ENCODE measurements at places on chromosomes 4 and X.

DNA sequence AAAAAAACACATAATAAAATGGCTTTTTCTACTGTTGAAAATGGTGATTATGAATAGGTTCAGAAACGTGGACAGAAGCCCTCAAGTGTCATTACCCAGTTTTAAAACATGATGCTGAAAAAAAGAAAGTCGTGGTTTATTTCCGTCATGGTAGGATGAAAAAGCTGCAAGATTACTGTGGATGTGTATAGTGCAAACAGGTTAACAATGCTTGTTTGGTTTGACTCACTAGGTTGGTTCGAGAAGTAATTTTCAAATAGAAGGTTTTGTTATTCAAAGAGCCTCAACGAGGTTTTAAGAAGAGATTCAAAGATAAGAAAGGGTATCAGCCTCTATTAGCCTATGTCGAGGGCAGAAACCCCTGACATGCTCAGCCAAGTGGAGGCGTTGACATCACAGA lies 2.5 kb upstream of the RXFP1 start:
- DNase-seq: no peak

DNA sequence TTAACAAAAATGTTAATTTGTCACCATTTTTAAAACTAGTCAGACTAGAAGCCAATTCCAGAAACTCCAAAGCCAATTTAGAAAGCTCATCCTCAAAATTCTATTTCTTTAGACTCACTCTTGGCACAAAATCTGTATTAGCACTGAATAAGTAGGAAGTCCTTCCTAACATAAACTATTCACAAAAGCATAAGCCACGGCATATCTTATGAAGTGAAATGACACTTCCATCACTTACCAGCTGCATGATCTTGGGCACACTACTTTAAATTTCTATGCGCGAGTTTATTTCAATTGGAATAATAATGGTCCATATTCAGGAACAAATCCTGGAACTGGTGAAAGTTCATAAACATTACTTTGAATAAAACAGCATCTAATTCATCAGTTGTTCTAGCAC lies 1544.0 kb downstream of the TECRL start:
- DNase-seq: no peak

DNA sequence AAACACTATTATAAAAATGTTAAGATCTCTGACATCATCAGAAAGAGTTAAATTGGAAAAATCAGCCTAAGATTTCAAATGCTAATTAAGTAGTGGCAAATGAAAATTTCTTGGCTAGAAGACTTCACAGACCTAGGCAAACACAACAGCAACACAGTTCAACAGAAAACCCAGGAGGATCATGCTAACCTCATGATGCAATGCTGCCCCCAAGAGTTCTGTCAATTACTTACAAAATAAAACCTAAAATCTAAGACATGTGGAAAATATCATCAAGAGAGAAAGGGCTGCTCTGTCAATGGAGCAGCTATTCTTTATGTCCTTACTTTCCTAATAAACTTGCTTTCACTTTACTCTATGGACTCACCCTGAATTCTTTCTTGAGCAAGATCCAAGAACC lies 21.0 kb downstream of the S100G start:
- peak; percentile 11 for DNase-seq

- DNase-seq: no peak
These were observed 38.8 kb upstream of the DHRSX start for GRCh38 chrX:2539586-2539985.

GRCh38 chr4:140090215-140090731 lies 63.7 kb downstream of the MAML3 start:
- DNase-seq: no peak

- no peak for DNase-seq
These were observed 49.0 kb downstream of the STARD8 start for GRCh38 chrX:68696267-68696990.

DNA sequence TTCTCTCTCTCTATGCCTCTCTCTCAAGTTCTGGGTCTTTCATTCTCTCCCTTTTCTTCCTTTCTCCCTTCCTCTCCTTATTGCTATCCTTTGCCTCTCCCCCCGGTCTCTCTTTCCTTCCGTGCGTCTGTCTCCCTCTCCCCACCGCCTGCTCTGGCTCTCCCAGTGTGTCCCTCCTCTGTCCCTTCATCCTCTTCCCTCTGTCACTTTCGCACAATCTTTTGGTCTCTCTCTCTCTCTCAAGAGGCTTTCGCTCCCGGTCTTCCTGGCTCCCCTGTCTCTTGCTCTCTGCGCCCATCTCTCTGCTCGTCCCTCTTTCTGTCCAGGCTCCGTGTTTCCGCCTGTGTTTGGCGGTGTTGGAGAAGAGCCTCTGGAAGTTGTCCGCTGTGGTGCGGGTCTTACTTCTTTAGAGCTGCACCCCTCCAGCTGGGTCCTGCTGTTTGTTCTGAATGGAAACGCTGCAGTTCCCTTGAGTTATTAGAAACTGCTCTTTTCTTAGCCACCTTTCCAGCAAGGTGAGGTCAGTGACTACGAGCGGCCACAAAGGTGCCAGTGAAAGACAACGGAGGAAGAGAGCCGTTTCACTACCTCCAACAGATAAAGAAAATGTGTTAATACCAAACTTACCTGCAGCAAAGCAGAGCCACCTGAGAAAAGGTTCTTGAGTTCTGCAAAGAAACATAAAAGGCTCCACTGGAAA lies 1.1 kb downstream of the BMPR1B start:
- no peak for DNase-seq

DNA sequence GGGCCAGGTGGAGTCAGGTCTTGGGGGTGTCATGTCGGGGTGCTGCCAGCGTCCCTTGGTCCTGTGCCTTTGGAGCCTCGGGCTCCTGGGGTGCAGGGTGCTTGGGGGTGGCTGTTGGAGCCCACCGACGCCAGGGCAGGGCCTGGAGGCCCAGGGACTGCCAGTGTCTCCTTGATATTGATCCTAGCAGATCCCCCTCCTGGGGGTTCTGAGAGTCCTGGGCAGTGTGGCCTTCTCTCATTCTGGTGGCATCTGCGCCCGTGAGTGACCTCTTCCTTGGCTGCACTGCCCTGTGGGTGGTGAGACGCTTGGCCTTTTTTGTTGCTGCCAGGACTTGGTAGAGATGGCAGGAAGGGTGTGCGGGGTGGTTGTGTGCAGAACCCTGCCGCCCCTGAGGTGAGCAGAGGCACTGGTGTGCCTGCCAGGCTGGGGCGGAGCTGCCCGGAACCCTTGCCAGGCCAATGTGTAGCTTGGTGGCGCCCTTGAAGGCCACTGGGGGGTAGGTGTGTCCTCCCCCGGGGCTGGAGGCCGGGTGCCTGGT lies 7.0 kb downstream of the NAT8L start:
- DNase-seq: no peak

DNA sequence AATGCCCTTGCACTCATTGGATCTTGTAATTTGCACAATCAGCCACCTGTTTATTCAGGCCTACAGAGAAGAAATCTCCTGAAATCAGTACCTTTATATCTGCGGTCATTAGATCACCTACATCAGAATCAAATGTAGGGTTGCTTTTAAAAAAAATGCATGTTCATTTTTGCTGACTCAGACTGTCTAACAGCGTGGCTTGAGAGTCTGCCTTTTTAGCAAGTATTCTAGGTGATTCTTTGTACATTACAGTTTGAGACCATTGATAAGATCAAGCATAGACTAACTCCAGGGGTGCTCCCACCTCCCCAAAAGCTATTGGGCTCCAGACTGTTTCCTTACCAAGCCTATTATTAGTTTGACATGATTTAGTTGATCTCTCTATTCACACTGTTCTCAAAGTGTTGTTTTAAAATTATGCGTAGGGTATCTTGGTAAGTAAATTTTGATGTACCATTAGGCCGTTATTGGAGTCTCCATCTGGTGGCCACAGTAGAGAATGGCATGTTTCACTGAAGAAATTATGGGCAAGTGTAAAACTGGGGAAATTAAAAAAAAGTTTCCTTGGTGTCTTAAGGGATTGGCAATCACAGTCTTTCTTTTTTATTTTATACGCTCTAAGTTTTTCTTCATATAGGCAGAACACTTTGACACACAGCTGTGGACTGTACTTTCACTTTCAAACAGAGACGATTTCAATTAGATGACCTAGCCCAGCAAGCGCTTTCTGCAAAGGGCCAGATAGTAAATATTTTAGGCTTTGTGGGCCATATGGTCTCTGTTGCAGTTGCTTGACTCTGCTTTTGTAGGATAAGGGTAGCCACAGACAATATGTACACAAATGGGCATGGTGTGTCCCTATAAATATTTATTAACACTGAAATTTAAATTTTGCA lies 33.7 kb upstream of the MSL3 start:
- no peak for DNase-seq

GRCh38 chr4:80097400-80098177 lies 24.6 kb upstream of the ANTXR2 start:
- no peak for DNase-seq

- DNase-seq: no peak
These were observed 36.9 kb downstream of the AMMECR1 start for GRCh38 chrX:110280954-110281353.

GRCh38 chr4:28117084-28117682 lies 1256.5 kb downstream of the STIM2 start:
- no peak for DNase-seq

- no peak for DNase-seq
These were observed 8.6 kb downstream of the GABRA4 start for GRCh38 chr4:46984781-46985180.

- no peak for DNase-seq
These were observed 32.6 kb upstream of the MSMO1 start for GRCh38 chr4:165294907-165295306.

- DNase-seq: no peak
These were observed 51.8 kb downstream of the LRP2BP start for GRCh38 chr4:185343726-185344581.
